ENCODE measurements at places on chromosomes 5 and 9.

GRCh38 chr9:101369884-101370531, 14.8 kb downstream of the BAAT start:
- no peak for DNase-seq

DNA sequence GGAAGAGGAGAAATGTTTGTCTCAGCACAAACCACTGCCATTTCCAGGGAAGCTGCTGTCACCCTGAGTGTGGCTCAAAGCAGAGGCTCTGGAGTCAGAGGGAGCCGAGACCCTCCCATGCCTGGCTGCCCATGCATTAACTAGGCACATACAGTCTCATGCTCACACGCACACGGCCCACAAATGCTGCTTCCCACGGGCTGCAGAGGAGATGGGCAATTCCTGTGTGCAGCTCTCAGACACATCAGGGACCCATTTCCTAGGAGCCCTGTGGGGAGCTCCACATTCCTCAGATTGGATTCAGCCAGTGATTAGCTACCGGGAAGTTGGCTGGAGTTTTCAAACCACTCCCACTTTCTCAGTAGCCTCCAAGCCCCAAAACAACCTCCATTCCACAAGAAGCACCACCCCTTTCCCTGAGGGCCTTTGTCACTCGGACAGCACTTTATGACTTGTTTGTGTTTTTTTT, 9.1 kb upstream of the PTGES start:
- DNase-seq: no peak

DNA sequence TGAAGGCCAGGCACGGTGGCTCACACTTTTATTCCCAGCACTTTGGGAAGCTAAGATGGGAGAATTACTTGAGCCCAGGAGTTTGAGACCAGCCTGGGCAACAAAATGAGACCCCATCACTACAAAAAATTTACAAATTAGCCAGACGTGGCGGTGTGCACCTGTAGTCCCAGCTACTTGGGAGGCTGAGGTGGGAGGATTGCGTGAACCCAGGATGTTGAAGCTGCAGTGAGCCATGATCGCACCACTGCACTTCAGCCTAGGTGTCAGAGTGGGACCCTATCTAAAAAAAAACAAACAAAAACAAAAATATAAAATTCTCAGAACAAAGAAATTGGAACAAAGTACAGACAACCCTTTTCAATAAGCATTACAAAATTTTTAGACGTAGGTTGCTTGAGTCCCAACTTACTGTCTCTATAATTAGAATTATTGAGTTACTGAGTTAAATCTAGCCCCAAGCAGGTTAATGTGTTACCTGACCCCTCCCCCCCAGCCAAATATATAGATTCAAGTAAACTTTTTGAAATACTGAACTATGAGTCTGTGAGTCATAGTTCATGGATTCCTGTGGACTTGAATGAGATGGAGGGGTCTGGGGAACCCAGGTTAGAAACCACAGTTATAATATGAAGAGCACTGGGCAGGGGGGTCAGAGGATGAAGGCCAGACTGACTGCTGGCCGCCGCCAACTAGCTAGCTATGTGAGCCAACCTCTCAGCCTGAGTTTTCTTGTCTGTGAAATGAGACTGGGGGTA, 173.1 kb downstream of the AOPEP start:
- no peak for DNase-seq

DNA sequence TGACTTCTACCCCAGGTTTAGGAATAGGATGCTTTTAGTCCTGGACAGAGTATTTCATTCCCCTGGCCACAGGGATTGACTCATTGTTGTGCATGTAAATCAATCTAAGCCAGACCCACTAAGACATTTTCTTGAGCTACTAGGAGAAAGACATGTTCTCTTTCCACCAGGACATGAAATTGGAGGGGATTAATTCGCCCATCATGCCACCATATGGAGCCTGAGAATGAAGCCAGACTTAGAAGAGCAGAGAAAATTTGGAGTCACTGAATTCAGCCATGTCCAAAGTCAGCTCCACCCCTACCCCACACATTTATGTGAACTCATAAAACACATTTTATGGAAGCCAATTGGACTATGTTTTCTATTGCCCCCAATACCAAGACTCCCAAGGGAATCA, 322.5 kb downstream of the NFIB start:
- DNase-seq: no peak

DNA sequence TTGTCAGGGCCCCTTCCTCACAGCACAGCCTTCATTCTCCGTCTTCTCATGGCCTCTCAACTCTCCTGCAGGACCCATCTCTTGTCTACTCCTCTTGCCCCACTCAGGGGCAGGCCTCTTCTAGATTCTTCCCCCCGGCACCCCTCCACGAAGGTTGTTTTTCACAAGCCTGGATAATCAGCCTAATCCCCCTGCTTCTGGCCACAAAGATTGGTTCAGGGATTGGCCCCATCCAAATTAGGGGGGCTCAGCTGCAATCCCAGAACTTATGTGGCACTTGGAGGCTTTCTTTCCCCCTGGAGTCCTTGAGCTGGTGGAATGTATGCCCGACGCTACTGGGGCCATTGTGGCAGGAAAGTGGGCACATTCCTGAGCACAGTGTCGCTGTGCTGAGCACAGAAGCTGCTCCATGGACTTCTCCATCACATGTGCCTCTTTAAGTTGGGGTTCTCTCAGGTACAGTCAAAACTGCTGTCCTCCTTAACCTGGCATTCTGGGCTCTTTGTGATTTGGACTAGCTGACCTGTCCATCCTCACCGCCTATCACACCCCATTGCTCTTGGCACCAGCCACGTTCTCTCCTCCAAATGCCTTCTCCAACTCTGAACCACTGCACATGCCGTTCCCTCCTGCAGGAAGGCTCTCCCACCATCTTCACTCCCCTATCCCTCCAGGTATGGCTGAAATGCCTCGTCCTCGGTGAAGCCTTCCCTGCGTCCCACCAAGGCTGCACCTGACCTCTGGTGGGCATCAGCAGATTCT, 66.8 kb upstream of the RNF130 start:
- DNase-seq: no peak

GRCh38 chr5:83306572-83307241, 164.8 kb upstream of the VCAN start:
- DNase-seq: no peak

DNA sequence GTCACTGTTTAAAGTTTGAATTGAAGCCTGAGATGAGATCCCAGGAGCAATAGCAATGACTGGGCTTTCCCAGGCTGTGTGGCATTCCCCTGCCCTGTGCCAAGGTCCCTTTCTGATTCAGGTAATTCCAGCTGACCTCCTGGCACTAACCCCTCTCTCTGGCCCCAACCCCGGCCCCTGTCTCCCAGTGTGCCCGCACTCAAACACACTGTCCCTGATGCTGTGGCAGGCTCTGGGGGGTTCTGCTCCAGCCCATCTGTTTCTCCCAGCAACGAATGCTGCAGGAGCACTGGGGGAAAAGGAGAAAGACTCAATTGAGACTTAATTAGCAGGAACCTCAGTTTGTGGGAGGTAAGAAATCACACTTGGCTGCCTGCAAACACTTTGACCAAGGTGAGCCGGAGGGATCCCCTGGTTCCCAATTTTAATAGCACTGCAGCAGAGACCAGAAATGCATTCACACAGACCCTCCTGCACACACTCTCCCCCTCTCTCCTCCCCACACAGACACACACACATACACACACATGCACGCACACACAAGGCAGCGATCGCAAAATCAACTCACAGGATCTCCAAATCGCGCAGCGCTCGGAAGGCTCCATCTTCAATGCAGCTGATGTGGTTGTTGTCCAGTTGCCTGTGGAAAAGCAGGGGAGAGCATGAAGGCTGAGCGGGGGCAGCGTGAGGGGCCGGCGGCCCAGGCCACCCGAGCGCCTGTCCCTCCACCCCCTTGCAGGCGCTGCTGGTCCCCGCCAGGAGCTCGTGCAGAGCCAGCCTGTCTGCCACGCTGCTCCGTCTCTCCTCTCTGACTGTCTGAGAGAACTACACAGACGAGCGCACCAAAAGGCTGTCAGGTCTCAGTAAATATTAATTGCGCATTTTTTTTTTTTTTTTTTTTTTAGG, 265.1 kb upstream of the PANK3 start:
- no peak for DNase-seq

GRCh38 chr9:12702160-12702758, 9.1 kb downstream of the TYRP1 start:
- no peak for DNase-seq

- DNase-seq: no peak
These were observed 11.8 kb upstream of the ZDHHC11 start for GRCh38 chr5:862367-863243.

DNA sequence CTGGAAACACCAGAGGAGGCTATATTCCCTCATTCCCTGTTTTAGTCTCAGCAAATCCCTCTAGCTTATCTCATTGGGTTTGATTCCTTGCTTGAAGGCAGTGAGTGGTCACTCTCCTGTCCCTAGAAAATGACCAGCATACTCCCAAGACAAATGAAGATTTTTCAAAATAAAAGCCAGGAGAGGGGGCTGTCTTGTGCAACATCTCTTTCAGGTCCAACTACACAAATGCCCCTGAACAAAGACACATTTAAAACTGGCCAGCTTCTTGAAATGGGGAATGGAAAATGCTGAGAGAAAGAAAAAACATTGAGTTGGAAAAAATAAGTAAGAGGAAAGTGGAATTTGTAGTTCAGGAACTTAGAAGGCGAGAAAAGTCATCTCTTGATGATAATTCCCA, 49.3 kb upstream of the FAM169A start:
- DNase-seq: no peak

GRCh38 chr9:21761309-21761901, 41.0 kb upstream of the MTAP start:
- DNase-seq: no peak

GRCh38 chr5:96347502-96348292, 85.4 kb downstream of the PCSK1 start:
- DNase-seq: no peak

DNA sequence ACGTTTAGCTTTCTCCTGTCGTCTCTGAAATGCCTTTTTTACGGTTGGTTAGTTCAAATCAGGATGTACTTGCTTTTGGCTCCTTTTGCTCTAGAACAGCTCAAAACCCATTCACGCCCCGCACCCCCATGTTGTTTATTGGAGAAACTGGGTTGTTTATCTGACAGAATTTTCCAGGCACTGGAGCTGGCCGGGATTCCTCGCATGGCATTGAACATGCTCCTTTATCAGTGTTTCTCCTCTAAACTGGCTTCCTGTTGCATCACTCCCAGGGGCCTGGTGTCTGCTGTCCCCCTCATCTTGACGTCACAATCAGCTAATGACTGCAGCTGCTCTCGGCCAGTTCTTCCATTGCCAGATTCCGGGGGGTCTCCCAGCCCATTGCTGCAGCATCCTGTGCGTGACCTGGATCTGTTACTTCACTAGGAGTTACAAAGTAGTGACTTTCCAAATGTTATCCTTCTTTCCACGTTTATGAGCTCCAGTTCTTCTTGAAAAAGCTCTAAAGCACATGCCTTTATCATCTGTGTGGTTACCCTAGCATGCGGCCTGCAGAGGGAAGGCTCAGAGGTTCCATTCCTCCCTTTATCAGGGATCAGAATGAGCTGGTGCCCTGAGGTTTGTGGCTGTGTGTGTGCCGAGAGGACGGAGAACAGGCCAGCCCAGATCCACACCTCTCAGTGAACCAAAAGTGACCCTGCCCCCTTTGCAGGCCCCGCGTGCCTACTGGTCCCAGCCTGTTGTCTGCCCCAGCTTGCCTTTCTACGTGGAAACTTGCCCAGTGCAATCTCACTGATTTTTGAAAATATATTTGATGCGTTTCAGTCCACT, 27.5 kb downstream of the FAM163B start:
- no peak for DNase-seq

DNA sequence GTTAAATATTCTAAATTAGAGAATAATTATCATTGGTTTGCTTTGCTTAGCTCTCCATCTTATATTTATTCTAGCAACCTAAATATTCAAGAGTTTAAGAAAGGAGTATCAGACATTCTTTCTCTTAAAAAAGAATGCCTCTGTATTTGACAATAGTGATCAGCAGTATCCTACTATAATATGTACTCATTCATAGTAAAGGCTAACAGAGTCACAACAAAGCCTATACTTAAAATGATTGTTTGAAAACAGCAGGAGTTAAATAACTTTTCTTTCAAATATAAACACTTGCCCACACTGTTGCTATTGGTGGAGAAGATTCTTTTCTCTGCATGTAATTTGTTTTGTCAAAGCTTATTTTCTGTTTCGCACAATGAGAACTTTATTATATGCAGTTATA, 178.4 kb downstream of the PTPRD start:
- no peak for DNase-seq

GRCh38 chr5:28066856-28067255, 1028.5 kb upstream of the CDH9 start:
- no peak for DNase-seq

- no peak for DNase-seq
These were observed 527.8 kb upstream of the ZNF608 start for GRCh38 chr5:125274211-125274610.

DNA sequence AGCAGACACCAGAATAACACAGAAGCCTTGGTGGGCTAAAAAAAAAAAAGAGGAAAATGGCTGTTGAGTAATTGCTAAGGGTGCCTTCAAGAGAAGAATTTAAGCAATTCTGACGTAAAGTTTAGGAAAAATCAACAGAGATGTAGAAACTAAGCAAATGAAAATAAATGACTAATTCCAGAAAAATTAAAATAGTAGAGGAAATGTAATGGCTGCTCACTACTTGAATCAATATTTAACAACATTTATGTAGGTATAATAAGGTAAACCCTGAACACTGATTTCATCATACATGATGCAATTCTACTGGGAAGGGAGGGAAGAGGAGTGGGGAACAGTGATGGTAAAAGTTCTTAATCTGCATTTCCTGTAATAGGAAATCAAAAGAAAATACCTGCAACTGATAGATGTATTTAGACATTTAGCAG, 41.4 kb downstream of the PUM3 start:
- no peak for DNase-seq

DNA sequence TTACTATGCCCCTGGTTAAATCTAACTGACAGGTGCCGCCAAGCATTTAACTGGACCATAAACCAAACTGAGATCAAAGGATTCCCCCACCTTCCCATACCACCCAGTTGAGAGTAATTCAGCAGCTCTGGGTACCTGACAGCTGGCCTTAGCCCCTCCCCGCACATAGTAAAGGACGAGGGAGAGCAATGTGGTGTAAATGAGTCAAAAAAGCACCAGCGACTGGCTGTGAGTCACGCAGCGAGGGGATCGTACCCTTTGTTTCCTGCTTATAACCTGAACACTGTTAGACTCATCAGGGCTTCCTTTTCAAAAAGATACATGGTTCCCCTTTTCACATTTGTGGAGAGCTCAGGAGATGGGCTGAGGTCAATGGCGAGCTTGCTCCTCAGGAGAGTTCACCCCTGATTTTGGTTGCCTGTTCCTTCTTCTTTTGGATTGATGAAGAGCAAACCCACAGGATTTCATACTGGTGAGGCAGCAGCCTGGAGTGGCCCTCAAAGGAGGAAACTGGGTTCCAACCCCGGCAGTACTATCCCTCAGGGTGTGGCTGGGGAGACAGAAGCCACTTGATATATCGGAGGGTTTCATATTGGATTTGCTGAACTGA, 71.5 kb downstream of the ANKRD33B start:
- peak; percentile 39 for DNase-seq

- DNase-seq: no peak
These were observed 5.4 kb upstream of the MAP1B start for GRCh38 chr5:72101828-72102227.

GRCh38 chr9:134039386-134040175, 14.3 kb downstream of the BRD3OS start:
- no peak for DNase-seq

- no peak for DNase-seq
These were observed 1.7 kb downstream of the ASB6 start for GRCh38 chr9:129640086-129640870.
